ENCODE measurements at places on chromosomes 5 and 9.

- no peak for DNase-seq
These were observed 11.7 kb downstream of the ARPC5L start for GRCh38 chr9:124873664-124874063.

GRCh38 chr9:21688108-21689102, 114.0 kb upstream of the MTAP start:
- DNase-seq: no peak

GRCh38 chr9:1619915-1620710, 395.0 kb upstream of the SMARCA2 start:
- DNase-seq: no peak

DNA sequence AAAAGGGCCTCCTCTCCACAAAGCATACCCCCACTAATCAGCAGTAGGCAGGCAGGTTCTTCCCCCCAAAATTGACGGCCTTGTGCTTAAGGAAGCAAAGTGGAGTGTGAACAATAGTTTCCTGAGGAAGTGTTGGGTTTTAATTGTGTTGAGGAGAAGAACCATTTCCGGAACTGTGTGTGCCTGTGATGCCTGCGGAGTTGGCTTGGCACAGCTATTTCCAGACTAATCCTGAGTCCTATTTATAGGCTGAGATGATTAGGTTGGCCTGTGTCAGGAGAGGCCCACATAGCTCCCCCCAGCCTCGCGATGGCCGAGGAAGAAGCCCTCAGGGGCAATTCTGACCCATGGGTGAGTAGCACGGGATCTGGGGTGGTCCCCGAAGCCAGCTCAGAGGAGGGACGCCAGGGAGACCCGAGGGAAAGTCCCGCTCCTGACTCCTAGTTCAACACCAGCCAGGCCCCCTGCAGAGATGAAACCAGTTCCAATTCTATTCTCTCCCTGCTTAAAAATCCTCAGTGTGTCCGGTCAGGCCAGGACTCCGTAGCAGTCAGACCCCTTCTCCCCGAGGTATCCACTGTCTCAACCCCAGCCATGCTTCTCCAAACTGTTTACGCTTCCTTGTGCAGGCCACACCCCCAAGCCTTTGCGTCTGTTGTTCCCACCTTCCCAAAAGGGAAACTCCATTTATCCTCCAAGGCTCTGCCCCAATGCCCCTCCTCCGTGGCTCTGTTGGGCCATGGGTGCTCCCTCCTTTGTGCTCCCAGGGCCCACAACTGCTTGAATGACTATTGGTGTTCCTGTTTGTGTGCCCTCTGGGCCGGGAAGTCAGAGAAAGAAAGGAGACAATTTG, 18.1 kb downstream of the GSN start:
- no peak for DNase-seq

DNA sequence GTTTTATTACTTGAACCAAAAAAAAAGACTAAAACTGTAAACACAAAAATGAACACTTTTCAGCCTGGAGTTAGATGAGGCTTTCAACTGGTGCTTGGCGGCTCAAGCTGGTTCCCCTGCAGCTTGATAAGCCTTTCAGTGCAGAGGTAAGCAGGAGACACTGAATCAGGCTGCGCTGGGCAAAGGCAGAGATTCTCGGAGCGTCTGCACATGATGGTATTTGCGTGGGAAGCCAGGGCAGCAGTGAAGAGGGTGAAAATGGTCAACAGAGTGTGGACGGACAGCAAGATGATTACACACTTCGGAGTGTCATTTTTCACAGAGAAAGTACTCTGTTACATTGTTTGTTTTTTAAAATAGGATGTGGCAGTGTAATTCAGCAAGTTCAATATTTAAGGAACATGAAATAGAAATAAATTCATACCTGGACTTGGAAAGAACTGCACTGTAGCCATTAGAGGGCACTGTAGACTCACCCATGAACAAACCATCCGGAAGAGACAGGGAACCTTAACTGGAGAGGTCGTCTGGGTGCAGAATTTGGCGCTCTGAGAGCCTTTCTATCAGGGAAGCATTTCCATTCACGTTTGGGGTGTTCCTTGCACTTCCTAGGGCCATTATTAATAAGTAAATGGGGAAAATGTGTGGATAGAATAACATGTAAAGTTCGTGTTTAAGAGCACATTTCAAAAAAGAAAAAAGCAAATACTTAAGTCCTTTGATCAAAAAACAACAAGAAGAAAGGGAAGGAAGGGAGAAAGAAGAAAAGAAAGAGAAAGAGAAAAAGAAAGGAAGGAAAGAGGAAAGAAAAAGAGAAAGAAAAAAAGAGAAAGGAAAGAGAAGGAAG, 69.8 kb downstream of the ICE1 start:
- no peak for DNase-seq

DNA sequence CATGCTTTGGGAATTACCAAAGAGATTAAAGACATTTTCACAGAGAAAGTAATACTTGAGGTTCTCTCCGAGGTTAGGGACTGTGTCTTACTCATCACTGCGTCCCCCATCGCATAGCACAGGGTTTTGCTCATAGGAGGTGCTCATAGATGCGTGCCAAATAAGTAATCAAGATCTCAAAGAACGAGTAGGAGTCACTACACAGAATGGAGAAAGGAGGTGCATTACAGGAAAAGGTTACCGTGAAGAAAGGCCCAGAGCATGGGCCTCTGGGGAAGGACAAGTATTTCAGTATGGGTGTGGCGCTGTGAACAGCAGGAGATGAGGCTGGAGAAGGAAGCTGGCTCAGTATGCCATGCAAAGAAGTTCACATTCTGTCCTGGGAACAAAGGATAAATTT, 182.4 kb downstream of the ACTL7B start:
- no peak for DNase-seq

DNA sequence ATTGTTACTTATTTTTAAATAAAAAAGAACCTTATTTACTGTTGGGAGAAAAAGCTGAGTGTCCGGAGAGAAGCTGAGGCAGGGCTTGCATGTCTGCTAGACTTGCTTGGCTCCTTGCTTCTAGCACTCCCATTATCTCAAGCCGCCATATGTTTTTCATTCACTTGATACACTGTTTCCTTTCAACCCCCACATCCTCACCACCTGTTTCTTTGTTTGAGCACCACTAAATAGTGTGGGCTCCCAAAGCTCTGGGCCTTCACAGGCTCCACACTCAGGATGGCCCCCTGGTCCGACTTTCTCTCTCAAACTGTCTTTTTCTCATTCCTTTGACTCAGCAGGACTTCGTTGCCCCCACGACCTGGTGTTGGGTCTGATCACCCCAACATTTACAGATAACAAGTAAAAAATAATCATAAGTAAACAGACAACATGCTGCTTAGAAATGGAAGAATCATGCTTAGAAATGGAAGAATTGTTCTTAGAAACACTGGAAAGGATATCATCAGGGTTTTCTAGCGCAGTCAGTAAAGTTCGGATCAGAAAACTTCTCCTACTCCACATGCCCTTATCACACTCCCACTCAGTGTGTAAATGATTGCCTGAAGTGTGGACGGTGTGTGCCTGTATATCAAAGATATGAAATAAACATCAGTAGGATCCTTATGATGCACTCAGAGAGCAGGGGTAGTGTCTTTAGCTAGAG, 58.5 kb downstream of the APTX start:
- DNase-seq: no peak

DNA sequence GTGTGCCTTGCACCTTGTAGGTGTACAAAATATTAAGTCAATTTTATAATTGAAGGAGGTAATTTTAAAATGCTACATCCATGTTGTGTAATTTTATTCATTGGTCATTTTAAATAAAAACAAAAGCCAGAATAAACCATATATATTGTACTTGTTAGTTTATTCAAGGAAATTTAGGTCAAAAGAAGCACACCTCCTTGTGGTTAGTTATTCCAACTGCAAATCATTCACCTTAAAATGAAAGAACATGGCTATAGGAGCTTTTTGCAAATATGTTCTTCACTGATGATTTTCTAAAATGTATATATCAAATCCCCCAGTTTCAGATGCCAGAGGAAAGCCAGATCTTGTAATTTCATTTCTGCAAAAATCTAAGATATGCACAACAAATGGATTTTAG, 5.4 kb upstream of the MOCS2 start:
- no peak for DNase-seq

- no peak for DNase-seq
These were observed 667 bp downstream of the FBXO10 start for GRCh38 chr9:37575511-37575914.

DNA sequence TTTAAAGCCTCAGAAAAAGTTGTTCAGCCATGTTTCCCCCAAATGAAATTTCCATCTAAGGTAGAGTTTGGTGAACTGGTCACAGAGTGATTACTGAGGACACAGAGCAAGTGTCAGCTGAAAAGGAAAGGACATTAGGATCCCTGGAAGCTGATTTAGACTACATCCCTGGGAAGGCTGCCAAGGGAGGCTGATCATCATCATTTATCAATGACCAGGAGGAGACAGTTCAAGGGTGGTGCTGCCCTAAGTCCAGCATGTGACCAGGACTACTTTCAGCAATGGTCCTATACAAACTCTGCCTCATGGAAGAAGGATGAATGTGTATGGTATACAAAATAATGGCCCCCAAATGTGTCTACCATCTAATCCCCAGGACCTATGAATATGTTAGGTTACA, 120.6 kb downstream of the PIK3R1 start:
- DNase-seq: no peak

DNA sequence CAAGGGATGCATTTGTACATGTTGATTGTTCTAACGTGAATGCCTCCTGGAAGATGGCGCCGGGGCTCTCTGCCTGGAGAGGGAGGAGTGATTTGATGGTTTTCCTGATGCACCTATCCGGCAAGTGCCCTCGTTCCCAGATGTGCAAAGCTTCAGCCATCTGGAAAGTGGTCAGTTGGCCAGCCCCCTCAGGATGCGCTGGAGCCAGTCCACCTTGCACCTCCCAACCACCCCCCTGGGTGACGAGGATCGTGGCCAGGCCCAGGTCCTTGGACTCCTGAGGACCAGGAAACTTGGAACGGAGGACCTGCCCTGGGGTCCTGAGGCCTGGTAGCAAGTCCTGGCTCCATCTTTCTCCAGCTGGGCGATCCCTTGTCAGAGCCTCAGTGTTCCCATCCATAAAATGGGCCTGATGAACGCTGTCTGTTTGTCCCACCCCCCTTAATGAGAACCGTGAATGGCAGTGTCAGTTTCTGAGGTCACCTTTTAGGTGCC, 23.6 kb upstream of the RNU6ATAC start:
- DNase-seq: no peak

DNA sequence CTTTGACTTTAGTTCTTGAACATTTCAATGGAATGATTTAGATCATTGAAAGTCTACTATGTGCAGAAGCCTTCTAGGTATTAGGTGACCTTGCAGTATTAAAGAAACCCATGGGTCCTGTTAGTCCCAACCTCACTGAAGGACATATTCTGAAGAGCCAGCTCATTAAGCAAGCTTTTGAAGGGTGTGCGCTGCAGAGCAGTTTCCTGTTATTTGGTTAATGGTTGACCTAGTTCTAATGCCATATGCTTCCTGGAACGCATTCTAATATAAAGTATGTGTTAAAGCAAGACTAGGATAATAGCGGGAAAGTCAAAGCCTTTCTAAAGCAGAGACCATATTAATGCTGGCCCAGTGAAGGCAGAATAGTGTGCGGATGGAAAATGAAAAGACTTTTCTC, 20.1 kb downstream of the ZNF462 start:
- DNase-seq: no peak

- DNase-seq: no peak
These were observed 61.6 kb downstream of the IPPK start for GRCh38 chr9:92608241-92608908.

- no peak for DNase-seq
These were observed 14.9 kb upstream of the CERCAM start for GRCh38 chr9:128405780-128406171.
